GF-D8 (cell line): ENCODE measurements at places on chromosomes 1 and 21.
A peak's percentile ranks its signal among the peaks of the same experiment; 100 is the strongest.

- DNase-seq = no peak
These were observed 13.0 kb upstream of the CLDN19 start for GRCh38 chr1:42753070-42753469.

- peak; percentile 22 for DNase-seq
These were observed 35.8 kb downstream of the SLC2A1 start for GRCh38 chr1:42922687-42923366.

DNA sequence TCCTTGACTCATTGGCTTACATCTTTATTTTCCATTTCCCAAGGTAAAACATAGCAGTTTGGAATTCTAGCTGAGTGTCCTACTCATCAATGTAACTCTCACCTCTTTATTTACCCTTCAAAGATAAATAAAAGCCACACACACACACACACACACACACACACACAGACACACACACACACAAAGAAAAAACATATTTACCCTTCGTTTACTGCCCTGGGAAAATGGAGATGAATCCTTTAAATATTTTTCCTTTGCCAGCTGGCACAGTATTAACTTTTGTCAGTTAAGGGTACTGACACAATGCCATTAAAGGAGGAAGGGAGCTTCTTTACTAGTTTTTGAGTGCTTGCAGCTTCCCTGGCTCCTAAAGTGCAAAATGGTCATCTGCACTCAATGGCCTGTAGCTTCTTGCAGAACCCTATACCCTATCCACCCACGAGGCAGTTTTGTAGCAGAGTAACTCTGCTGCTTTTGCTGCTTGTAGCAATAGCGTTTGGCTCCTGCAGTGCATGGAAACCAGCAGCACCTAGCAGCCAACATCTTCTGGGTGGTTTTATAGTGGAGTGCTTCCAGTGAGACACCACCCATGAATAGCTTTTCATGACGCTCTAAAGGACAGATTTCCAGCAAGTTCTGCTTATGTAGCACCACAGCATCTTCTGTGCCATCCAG lies 103.7 kb downstream of the HS2ST1 start:
- DNase-seq = no peak

DNA sequence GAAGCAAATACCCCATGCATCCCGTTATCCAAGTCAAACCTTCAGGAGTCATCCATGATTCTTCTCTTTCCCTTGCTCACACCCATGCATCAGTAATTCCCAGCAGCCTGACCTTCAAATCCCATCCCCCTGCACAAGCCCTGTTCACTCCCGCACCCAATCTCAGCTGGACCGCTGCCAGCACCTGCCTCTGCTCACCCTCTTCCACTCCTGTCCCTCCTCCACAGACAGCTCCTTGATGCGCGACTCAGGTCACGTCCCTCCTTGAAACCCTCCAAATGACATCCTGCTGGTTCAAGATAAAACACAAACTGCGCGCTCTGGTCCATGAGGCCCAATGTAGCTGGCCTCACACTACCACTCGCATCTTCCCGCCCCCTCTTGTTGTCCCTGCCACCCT lies 43.4 kb upstream of the MPZL1 start:
- DNase-seq = no peak

GRCh38 chr1:201585093-201585483 lies 46.2 kb downstream of the NAV1 start:
- DNase-seq = peak; percentile 32

DNA sequence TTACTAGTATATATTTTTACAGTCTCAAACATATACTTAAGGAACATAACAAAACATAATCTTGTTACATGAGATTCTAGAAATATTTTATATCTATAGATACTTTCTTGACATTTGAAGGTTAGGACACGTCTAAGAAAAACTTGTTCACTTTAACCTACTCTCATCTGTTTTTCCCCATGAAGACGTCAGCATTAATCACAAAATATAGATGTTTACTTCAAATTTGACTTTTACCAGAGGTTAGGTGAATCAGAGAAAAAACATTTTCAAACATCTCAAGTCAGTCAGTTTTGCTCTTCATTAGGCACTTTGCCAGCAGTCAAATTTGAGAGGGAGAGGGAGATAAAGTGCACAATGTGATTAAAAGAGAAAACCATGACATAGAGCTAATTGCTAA lies 47.7 kb downstream of the BRINP3 start:
- no peak for DNase-seq

DNA sequence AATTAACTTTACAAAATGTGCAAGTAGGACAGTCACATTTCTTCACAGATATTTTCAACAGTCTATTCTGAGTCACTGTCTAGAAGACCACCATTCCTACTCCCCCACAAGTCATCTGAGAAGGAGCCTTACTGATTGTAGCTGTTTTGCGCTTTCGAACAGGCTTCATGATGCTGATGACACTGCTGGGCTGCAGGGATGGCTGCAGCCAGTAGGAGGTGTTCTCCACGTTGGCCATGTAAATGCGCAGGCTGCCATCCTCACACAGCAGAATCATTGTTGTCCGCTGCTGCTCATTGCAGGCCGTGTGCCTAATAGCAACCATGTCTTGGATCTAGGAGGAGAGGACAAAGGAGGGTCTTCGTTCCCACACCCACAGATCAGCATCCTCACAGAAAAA lies 56.9 kb downstream of the UBR4 start:
- no peak for DNase-seq

DNA sequence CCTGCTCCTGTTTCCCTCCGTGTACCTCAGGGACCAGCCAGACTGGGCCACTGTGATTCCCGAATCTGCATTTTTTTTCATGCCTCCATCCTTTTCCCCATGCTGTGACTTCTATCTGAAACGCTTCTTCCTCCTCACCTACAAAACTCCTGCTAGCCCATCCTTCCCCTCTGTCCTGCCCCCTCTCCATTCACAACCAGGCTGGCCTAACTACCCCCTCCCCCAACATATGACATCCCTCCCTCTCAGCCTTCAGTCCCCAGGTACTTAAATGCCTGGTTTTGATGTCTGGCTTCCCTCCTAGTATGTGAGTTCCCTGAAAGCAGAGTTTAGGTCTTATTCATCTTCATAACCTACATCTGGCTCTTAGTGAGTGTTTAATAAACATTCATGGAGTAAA lies 82.7 kb downstream of the TAS1R2 start:
- no peak for DNase-seq

- DNase-seq = no peak
These were observed 9.2 kb upstream of the EPHA8 start for GRCh38 chr1:22553991-22554522.

- no peak for DNase-seq
These were observed 152.8 kb upstream of the ZRANB2 start for GRCh38 chr1:71233645-71234044.

DNA sequence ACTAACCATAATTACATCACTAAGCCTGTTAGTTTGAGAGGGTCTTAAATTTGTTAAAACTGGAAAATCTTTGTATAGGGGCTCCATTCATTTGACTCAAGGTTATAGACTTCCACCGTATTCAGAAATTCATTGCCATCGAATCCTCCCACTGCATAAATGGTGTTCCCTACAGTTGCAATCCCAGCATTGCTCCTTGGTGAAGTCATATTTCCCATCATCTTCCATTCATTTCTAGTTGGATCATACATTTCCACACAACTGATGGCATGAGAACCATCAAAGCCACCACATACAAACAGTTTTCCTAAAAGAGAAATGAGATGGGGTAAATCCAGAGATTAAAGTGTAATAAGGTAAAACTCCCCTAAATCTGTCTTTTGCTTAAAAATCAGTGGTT lies 19.1 kb downstream of the IVNS1ABP start:
- no peak for DNase-seq

- DNase-seq = no peak
These were observed 8.1 kb upstream of the PLEKHM2 start for GRCh38 chr1:15676010-15676409.

- DNase-seq = no peak
These were observed 732.4 kb downstream of the MATN1 start for GRCh38 chr1:29991025-29991424.

- DNase-seq = no peak
These were observed 35.7 kb upstream of the VAV3 start for GRCh38 chr1:108000620-108001111.

DNA sequence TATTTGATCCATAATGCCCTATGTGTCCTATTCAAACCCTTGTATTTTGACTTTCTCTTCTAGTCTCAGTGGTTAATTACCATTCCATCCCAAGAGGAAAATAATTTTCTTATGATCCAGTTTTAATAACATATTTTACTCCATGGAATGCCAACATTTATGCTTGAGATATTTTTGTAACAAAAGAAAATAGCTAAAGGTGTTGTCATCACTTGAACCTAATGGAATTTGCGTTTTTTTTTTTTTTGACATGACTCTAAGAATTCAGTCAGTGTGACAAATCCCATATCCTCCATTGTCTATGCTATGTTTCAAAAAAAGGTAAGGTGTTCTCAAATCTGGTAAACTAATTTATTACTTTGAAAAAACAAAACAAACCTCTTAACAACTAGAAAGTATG lies 324.1 kb upstream of the ADAMTS5 start:
- DNase-seq = no peak

GRCh38 chr1:22582661-22583635 lies 19.7 kb downstream of the EPHA8 start:
- DNase-seq = no peak

DNA sequence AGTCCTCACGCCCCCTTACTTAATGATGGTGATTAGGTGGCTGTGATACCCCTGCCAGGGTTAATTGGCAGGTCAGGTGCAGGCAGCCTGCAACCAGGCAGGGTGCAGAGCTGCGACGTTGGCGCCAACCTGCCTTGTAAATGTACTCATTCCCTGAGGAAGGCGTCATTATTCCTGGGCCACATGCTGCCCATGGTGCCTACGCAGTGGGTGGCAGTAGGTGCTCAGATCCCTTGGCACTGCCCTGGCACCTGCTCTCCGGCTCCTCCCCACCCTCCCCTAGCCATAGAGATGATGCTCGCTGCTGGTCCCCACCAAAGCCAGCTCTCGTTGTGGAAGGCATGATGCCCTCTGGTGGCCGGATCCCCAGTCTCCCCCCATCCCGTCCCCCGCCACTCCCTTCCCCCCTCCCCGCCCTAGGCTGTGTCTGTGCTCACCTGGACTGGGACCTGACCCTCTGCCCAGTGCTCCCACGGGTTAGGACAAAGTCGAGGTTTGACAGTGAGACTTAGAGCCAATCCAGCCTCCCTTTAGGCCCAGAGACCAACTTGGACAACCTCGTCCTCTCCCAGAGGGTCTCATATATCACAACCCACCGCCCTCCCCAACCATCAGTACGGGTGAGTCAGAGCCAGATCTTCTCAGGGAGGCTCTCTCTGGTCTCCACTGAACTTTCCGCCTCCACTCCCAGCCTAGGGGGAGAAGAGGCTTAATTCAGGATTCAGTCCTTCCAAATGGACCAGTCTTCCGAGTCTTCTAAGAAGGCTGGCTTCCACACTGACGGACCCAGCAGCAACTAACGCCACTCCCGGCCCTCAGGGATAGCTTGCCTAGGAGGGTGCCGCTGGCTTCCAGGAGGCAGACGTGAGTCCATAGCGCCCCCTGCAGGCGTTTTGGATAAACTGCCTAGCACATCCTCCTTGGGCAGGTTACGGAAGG lies 5.7 kb downstream of the KRTCAP2 start:
- peak; percentile 66 for DNase-seq

- no peak for DNase-seq
These were observed 26.5 kb upstream of the VAV3 start for GRCh38 chr1:107991371-107992066.

DNA sequence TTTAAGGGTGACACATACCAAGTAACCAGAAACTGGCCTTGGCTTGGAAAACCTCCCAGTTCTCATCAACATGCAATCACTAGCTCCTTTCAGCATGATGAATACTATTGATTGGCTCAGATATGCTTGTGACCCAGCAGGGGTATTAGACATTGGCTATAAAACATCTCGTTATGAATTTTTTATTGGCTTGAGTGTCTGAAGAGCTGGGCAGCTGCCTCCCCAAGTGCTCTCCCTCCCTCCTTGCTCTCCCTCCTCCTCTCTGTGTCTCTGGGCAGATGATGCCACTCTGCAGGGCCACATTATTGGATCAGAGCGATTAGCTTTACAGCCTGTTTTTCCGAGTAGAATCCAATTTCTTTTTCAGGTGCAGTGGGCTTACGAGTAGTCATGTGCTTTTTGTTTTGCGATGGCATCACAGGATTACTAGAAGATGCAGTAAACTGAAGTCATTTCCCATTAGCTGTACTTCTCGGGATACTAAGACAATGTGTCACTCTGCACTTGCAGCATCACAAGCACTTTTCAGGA lies 79.3 kb upstream of the ATF3 start:
- no peak for DNase-seq

- DNase-seq = no peak
These were observed 290.6 kb downstream of the SDCCAG8 start for GRCh38 chr1:243546457-243546856.

DNA sequence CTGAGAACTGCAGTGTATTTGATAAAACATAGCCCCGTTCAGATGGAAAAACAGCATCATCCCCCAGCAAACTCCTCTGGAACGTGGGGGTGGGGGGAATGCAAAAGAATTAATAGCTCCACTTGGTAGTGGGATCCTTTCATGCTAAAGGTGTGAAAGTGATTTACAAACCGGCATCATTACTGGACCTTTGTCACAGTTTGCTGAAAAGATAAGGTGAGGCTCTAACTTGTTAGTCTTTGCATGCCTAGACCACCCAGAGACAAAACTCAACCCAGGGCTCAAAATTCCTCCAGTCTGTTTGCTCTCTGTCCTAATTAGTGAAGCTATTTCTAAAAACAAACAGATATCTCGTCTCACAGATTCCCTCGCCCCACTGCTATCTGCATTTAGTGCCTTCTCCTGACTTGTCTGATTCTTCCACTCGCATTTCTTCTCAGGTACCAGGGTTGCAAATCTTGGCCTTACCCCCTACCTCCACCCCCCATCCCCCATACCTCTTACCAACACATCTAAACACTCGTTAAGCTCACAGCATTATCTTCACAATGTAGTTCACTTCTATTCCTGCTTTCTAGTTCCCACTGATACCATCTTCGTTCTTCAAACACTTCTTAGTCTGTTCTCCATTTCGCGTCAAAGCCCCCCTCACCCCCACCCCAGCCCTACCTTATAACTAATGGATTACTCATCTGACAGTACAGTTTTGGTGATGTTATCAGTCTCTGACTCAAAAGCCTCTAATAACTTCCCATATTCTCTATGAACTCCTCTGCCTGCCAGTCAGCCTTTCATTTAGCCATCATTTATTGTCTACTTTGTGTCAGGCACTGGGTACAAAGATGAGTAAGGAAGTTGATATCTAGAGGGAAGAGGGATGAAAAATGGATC lies 11.8 kb downstream of the IER5 start:
- DNase-seq = no peak

GRCh38 chr21:29520171-29520570 lies 221.4 kb downstream of the BACH1 start:
- no peak for DNase-seq

DNA sequence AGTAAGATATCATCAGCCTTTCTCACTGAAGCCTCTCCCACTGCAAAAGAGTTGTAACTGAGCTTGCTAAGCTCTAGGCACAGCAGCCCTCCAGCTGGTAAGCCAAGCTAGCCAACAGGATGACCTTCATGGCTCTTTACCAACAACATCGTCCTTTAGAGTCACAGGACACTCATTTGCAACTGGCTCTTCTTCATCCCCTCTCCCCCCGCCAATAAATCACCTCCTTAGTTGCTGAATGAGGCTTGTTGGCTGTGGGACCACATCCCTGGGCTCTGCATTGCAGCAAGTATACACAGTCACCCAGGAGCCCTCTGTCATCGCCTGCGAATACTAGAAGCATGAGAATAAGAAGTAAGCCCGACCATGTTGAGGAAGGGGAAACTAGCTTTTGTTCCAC lies 16.0 kb upstream of the ZNF697 start:
- DNase-seq = no peak

GRCh38 chr1:7810395-7810794 lies 26.3 kb downstream of the PER3 start:
- DNase-seq = no peak

GRCh38 chr1:242747233-242747632 lies 222.7 kb upstream of the PLD5 start:
- DNase-seq = no peak

GRCh38 chr1:234851450-234852438 lies 241.8 kb upstream of the IRF2BP2 start:
- DNase-seq = peak; percentile 65
